Aorta (tissue), 5 donors: ENCODE measurements at places on chromosomes 6 and 20. TPM values are rescaled to one million over a fixed set of nuclear protein-coding genes. Genes with fewer than 3 reads are reported as not detected.

- no peak for DNase-seq
Observed at GRCh38 chr6:64504503-64504902, 868.9 kb downstream of the PHF3 start.

GRCh38 chr20:4052139-4052480, 36.8 kb upstream of the RNF24 start:
- DNase-seq = no peak

GRCh38 chr6:149335924-149336608, 18.6 kb downstream of the TAB2 start:
- DNase-seq = no peak

DNA sequence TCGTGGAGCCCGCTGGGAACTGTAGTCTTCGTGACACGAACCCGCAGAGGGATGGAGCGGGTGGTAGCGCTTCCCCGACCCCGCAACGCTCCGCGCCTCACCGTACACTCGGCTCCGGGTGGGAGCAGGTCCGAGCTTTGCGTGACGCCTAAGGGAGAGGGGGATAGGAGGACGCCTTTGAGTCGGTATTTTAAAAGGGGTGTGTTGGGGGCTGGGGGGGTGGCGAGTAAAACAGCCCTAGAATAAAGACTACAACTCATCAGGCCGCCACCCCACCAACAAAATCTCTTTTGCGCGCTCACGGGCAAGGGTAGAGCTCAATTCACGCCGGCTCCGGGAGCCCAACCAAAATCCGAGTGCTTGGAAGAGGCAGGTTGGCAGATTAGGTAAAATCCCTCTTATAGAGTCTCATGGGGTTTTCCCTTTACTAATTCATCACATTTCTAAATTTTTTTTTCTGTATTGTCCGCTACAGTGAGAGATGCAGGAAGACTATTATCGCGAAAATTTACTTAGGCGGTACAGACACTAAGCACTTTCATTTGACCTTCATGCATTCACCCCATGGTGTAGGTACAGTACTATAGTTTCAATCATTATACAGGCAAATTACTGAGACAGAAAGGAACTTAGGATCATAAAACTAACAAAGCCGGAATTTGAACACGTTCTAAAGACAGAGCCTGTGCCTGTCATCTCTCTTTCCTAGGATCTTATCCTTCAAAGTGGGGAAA, 706 bp upstream of the SNX14 start:
- DNase-seq = no peak

Gene DDO
- 2.5 TPM for total RNA-seq

Gene RHAG
- total RNA-seq = not detected

Gene OTOR
- not detected for total RNA-seq
